ENCODE measurements at places on chromosomes 5 and 9.
A peak's percentile ranks its signal among the peaks of the same experiment; 100 is the strongest.

GRCh38 chr9:23243523-23243922 lies 582.5 kb downstream of the ELAVL2 start:
- no peak for DNase-seq

DNA sequence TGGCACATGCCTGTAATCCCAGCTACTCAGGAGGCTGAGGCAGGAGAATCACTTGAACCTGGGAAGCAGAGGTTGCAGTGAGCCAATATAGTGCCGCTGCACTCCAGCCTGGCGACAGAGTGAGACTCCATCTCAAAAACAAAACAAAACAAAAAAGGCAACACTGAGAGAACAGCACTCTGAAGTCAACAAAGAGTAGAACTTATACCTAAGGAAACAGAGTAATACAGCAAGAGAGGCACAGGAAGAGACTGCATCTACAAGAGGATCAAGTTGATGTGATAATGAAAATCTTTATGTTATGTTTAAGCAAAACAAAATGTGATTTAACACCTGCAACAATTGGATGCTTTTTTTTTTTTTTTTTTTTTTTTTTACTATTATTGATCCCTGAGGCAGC lies 33.1 kb downstream of the FYB1 start:
- no peak for DNase-seq

- DNase-seq = no peak
Measured at GRCh38 chr5:42520203-42520602, 97.0 kb downstream of the GHR start.

- DNase-seq = no peak
Measured at GRCh38 chr9:71025201-71025600, 96.2 kb downstream of the TRPM3 start.

GRCh38 chr5:1312206-1312605 lies 17.3 kb upstream of the TERT start:
- DNase-seq = peak; percentile 49

- DNase-seq = no peak
Measured at GRCh38 chr9:11023201-11023600, 410.4 kb upstream of the PTPRD start.

DNA sequence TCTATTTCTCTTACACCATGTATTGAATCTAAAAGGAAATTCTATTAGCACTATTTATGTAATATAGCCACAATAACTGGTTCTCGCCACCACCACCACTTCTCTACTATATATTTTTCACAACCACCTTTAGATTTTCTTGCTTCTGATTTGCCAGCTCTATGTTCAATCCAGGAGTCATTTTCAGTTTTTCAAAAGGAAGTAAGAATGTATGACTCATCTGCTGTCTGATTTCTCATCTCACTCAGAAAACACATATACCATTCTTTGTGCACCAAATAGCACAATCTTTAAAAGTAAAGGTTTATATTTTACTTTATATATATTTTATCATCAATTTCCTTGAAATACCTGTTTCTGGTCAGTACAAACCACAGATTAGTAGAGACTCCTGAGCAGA lies 1127.5 kb downstream of the TAF11L14 start:
- no peak for DNase-seq

All from CD4-positive, alpha-beta T cell treated with Interleukin-12 subunit alpha and Interleukin-12 subunit beta, for 1 hour (primary cell).